ENCODE measurements at places on chromosomes 3 and 15. TPM values are rescaled to one million over a fixed set of nuclear protein-coding genes. Genes with fewer than 3 reads are reported as not detected.

FSIP1 gene
- total RNA-seq, result 0.32 TPM

GRCh38 chr15:89936051-89936785 is 23.5 kb upstream of the ARPIN start:
- no peak for DNase-seq

DNA sequence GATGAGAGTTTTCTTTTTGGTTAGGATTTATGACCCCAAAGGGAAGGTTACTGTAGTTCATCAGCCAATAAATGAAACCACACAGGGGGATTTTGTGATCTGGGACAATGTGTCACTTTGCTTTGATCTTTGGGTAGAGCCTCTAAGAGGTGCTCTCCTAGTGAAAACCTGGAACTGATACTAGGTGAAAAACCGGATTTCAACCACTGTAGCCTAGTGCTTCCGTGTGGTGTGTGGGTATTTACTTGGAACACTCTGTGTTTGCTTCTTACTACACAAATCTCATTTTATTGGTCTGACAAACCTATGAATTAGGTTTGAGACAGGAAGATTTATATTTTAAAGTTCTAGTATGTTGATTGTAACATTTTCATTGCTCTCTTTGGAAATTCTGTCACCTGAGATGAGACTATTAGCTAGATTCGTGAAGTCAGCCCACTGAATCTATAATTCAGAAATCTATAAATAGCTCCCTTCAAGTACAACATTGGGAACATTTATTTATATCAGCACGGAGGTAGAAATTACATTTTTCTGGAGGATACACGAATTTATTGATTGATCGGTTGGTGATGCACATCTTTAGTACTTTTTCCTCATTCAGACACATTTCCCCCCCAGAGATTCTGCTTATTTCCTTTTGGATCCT is 119.8 kb downstream of the AKAP13 start:
- no peak for DNase-seq

- no peak for DNase-seq
Measured at GRCh38 chr3:160616311-160616710, 50.9 kb upstream of the KPNA4 start.

MEF2A gene
- 41.6 TPM for total RNA-seq

All from breast epithelium (tissue), 4 donors.